Skin of body (tissue), 3 donors: ENCODE measurements at places on chromosomes 6 and 20. TPM values are rescaled to one million over a fixed set of nuclear protein-coding genes. Genes with fewer than 3 reads are reported as not detected.

IL20RA gene
- 10.7 TPM for total RNA-seq

PHACTR2 gene
- total RNA-seq: 62.5 TPM

GRCh38 chr6:158517581-158517980 is 42.3 kb upstream of the TMEM181 start:
- DNase-seq: no peak

HLA-DMA gene
- 7.1 TPM for total RNA-seq

GRCh38 chr20:46085179-46085851 is 4.4 kb downstream of the NCOA5 start:
- no peak for DNase-seq

ERVFRD-1 gene
- total RNA-seq: 0.10 TPM

GSTA2 gene
- total RNA-seq: not detected

- DNase-seq: no peak
These were observed 207.1 kb upstream of the PRSS16 start for GRCh38 chr6:27040244-27041042.
